ENCODE measurements at places on chromosomes 3 and 15.
A peak's percentile ranks its signal among the peaks of the same experiment; 100 is the strongest.

DNA sequence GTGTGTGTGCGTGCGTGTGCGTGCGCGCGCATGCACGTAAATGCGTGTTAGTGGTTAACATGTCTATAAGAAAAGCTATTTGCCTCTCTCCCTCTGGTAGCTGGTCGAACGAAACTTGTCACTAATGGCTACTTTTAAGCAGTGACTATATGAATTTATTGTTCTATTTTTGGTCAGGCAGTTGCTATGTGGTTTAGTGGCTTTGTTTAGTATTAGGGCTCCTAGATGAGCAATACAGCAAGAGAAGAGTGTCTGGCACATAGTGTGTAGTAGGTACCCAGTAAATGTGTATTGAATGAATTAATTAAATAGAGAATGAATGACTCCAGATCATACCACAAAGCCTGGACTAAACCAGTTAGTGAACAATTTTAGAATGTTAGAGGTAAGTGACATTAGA is 171.6 kb downstream of the PPM1L start:
- DNase-seq: no peak

GRCh38 chr15:89364741-89365450 is 30.3 kb upstream of the POLG start:
- no peak for DNase-seq

GRCh38 chr15:77033729-77034671 is 36.9 kb downstream of the TSPAN3 start:
- DNase-seq: no peak

DNA sequence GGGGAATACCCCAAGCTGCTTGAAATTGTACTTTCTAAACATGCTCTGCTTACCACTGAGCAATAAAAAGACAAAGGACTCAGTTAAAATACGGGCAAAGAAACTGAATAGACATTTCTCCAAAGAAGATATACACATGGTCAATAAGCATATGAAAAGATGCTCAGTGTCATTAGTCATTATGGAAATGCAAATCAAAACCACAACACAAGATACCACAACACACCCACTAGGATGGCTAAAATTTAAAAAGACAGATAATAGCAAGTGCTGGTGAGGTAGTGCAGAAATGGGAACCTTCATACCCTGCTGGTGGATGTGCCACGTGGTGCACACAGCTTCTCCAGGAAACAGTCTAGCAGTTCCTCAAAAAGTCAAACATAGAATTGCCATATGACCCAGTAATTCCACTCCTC is 21.3 kb downstream of the LRIG1 start:
- DNase-seq: no peak

DNA sequence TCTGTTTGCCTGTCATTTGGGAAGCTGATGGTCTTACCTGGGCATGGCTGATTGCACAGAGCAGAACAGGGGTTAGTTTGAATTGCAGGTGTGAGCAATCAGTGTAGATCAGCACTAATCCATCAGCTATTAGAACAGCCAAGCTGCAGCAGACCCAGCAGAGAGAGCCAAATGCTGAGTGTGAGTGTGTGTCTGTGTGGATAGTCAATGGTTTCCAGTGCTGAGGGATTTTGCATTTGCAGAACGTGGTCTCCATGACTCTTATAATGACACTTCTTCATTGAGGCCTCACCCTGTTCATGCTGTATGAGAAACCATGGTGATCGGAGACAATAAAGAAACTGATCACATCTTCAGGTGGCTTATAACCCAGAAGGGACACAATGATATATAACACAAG is 312.1 kb downstream of the SOX2 start:
- no peak for DNase-seq

DNA sequence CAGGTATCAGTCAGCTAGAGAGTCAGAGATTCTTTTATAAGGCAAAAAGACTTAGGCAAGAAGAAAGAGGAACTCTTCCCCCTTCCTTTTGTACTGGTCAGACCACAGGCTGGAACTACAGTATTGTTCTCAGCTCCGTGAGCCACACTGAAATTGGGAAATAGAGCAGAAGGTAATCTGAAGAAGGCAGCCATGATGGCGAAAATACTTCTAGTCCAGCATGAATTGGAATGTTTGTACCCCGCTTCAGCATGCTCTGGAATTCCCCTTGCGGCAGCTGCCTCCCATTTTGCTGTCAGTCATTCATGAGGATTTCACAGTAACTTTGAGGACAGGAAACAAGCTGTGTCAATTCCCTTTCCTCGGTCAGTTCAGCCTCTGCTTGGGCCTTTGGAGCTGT is 96.2 kb downstream of the CORO2B start:
- DNase-seq: no peak

DNA sequence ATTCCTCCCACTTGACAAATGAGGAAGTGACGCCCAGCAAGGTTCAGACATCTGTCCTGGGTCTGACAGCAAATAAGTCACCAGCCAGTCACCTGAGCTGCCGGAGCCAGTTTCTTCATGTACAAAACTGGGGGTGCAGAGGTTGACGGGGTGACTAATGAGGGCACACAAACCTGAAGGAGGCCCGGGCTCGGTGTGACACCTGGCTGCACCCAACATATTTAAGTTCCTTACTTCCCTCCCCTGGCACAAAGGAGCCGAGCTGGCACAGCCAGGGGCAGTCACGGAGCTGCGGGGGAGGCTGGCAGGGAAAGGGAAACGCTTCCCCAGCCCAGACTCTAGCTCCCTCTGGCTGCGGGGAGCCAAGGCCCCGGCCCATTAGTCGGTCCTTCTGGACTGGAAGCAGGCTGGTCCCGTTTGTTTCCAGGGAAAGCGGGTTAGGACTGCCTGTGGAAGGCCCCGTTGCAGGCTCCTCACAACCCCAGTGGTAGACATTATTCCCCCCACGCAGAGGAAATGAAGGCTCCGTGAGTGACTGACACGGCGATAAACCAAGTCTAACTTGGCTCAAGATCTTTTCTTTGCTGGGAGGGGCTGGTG is 2.3 kb downstream of the FBXL22 start:
- no peak for DNase-seq

- DNase-seq: no peak
These were observed 38.4 kb downstream of the RFX7 start for GRCh38 chr15:56205061-56205876.

- no peak for DNase-seq
These were observed 465.2 kb upstream of the TPRG1 start for GRCh38 chr3:188706599-188706998.

- DNase-seq: no peak
These were observed 26.7 kb downstream of the NRROS start for GRCh38 chr3:196666001-196666867.

DNA sequence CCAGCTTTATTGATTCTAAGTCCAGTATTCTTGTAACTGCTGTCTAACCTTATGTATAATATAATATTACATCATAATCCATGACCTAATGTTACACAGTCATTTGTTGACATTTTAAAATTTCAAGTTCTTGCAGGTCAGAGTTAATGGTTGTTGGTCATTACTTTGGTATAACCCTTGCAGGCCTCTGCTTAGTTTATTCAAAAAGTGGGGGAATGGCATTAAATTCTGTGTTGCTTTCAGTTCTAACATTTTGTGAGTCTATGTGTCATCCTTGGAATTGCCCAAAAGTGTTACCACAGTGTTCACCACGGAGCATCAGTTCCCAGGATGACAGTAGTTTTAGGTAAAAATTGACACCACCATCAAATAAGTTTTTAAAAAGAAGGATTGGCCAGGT is 174.8 kb upstream of the BCL6 start:
- no peak for DNase-seq

- DNase-seq: no peak
These were observed 7.3 kb downstream of the PAQR5 start for GRCh38 chr15:69305933-69306568.

GRCh38 chr3:185430375-185430774 is 67.4 kb downstream of the MAP3K13 start:
- no peak for DNase-seq

GRCh38 chr3:176759815-176760506 is 437.3 kb downstream of the TBL1XR1 start:
- no peak for DNase-seq

- DNase-seq: no peak
These were observed 34.9 kb downstream of the SMAD3 start for GRCh38 chr15:67100124-67100791.

GRCh38 chr15:70016511-70016994 is 81.2 kb downstream of the TLE3 start:
- no peak for DNase-seq

DNA sequence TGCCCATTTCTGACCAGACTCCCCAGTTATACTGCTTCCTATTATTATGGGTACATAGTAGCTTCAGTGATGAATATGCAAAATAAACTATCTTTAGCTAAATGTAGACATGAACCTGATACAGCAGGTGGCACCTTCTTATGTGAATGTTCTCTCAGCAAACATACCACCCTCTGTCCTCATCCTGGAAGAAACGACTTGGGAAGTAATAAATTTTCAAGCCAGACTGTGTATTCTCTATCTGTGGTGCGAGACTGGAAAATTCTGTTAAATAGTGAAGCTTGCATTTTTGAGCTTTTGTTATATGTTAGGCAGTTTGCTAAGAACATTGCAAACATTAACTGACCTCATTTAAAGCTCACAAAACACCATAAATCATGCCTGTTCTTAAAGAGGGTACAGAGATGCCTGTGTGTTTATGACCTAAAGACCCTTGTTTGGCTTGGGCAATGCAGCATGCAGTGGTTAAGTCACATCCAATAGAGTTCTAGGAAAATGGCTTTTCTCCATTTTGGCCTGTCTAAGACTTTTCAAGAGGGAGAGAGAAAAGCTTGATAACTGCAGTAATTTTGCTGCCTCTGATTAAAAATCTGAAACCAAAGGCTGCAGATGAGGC is 287.1 kb downstream of the NEK10 start:
- DNase-seq: no peak

DNA sequence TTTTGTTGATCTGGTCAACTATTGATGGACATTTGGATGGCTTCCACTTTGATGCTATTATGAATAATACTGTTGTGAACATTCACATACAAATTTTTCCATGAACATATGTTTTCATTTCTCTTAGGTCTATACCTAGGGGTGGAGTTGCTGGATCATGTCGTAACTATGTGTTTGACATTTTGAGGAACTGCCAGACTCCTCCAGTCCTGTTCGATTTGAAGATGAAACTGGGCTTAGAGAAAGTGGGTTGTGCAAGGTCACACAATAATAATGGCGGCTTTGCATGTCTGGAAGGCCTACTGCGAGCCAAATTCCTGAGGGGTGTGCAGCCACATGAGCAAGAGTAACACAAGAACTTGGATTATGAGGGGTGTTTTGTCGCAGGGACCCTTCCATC is 2.6 kb downstream of the TSEN2 start:
- no peak for DNase-seq

- DNase-seq: no peak
These were observed 35.9 kb downstream of the CASR start for GRCh38 chr3:122219242-122219872.

GRCh38 chr3:149702691-149703441 is 45.0 kb upstream of the WWTR1 start:
- peak; percentile 59 for DNase-seq

GRCh38 chr3:177068967-177069366 is 128.3 kb downstream of the TBL1XR1 start:
- no peak for DNase-seq

- no peak for DNase-seq
These were observed 20.6 kb downstream of the MTMR14 start for GRCh38 chr3:9669720-9670432.

DNA sequence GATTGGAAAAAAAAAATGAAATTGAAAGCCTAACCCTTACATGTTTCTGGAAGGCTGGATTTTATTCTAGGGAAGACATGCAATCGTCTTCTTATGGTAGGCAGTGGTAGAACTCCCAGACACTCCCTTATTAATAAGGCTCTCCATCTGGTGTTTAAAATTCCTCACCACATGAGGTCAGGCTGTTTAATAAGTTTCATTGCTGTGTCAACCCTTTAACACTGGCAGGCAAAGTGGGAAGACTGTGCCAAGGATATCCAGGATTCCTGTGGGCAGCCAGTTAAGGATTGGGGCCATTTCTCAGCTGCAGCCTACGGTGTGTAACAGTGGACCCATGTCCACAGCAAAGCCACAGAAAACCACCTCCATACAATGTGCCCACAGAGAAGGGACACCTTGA is 225.5 kb upstream of the CHRM5 start:
- peak; percentile 24 for DNase-seq

DNA sequence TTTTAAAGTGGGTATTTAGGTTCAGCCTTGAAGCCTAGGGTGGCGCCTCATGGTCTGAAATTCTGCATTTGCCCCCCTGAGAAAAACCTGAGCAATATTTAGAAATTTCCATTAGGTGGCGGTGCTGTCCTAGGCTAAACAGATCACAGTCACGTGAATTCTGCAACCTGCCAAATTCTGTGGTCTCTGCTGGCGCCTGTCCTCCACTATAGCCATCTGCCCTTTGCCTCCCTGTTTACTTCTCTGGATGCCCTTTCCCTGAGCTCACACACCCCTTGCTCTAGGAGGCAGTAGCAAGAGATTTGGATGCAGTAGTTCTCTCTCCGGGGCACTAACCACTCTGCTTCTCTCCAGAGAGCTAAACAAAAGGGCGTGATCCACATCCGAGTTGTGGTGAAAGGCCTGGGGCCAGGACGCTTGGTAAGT is 9.1 kb downstream of the MRPS11 start:
- DNase-seq: peak; percentile 27

DNA sequence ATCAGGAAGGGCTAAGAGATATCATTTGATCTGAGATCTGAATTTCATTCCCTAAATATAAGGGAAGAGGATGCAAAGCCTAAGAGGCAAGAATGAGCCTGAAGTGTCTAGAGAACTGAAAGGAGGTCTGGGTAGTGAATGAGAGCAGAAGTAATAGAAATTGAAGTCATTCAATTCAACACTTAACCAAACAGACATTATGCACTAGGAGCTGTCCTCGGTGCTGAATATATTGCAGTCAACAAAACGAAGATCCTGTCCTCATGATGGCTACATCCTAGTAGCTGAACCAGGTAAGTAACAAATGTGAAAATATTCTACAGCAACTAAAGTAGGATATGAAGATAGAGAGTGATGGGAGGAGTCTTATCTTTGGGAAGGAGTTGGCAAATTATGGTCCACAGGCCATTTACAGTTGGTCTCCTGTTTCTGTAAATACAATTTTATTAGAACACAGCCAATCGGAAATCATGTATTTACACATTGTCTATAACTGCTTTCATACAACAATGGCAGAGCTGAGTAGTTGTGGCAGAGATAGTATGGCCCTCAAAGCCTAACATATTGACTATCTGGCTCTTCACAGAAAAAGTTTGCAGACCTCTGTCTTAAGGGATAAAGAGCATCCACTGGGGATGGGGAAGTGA is 192.9 kb upstream of the CADPS start:
- peak; percentile 61 for DNase-seq

- DNase-seq: no peak
These were observed 24.1 kb downstream of the TRAK1 start for GRCh38 chr3:42115215-42115614.

DNA sequence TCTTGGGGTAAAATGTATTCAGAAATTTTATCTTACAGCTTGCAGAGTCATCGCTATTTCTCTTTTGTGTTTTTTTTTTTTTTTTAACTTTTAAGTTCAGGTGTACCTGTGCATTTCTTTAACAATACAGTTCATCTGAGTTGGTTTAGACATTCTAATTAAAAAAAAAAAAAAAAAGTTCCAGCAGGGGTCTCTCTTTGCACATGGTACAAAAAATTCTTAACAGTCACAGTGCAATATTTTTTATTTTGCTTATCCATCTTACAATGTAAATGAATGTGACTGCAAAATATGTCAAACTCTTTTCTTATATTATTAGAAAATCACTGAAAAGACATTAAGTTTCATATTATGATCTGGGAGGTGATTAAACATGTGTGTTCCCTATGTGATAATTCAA is 47.5 kb upstream of the SLC9A9 start:
- DNase-seq: no peak
